ENCODE measurements at places on chromosomes 12 and 14. TPM values are rescaled to one million over a fixed set of nuclear protein-coding genes. Genes with fewer than 3 reads are reported as not detected.

GRCh38 chr12:58087423-58088127 is 146.2 kb downstream of the ATP23 start:
- DNase-seq, result no peak

GRCh38 chr12:93502802-93503623 is 35.7 kb downstream of the MRPL42 start:
- no peak for DNase-seq

DNA sequence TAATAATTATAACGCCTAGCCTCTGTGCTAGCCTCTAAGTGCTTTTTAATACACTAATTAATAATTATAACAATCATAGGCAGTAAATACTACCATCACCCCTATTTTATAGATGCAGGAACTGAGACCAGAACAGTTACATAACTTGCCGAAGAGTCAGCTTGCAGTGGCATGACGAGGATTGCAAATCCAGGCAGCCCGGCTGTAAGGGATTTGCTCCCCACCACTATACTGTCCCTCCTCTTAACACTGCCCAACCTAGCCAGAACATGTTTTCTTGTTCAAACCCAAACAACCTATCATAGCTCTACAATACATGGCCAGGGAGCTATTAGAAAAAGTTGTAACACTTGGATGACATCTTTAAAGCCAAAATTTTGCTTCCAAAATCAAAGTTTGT is 33.9 kb upstream of the VASH1 start:
- DNase-seq, result no peak

- DNase-seq, result no peak
Measured at GRCh38 chr14:28375295-28375694, 391.3 kb upstream of the FOXG1 start.

- no peak for DNase-seq
Measured at GRCh38 chr12:104695453-104696148, 238.9 kb downstream of the CHST11 start.

GRCh38 chr12:34603382-34604035 is 581.2 kb downstream of the ALG10 start:
- no peak for DNase-seq

Gene GLI1
- total RNA-seq, result 0.16 TPM

Gene FIGNL2
- 0.47 TPM for total RNA-seq

Gene MYH6
- not detected for total RNA-seq
